GF-D8 (cell line): ENCODE measurements at places on chromosomes 12 and 14.

DNA sequence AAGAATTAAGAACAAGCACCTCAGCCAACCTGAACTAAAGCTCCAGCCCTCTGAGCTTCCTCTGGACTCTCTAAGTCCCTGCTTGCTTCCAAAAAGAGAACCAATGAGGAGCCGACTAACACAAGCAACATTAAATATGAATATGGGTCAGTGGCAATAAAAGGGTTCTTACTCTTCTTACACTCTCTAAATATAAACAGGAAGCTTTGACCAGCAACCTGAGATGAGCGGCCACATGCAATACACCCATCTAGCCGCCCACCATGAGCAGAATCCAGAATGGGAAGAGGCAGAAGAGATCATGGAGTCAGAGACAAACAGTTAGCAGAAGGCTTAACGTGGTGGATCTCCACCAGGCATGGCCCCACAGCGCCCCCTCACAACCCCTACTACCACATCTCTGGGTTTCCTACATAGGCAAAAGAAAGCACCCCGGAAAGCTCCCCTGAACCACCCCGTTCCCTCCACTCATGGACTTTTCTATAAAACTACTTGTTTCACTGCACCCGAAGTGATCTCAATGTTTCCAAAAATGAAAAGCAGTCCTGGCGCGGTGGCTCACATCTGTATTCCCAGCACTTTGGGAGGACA is 59.4 kb downstream of the TTC7B start:
- no peak for DNase-seq

GRCh38 chr12:132481771-132482745 is 7.9 kb upstream of the FBRSL1 start:
- no peak for DNase-seq

DNA sequence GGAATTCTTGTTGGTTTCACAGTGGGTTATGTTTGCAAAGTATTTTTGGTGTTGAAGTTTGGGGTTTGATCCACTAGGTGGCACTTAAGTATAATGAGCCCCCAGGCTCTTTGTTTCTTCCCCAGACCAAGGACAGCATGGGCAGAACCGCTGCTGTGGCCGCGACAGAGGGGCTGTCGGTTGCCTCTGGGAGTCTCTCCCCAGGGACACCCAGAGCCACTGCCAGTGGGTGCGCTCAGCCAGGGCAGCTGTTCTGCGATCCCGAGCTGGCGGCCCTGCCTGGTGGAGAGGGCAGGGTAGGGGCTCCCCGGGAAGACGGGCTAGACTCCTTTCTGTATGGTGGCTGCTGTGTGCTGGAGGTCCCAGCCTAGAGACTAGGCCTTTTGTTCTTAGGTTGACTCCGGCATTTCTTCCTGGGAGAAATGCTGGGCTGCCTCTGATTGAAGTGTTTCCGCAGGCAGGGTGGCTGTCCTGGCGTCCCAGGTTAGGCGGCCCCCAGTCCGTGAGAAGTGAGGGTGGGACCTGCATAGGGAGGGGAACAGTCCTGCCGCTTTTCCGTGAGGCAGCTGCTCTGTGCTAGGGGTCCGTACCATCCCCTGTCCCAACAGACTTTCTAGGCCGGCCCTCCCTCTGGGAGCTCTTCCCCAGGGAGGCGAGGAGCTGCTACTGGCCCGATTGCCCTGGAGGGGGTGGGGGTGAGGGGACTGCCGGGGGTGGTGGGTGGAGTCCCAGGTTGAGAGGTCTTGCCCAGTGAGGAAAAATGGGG is 253.1 kb upstream of the PELI2 start:
- no peak for DNase-seq

DNA sequence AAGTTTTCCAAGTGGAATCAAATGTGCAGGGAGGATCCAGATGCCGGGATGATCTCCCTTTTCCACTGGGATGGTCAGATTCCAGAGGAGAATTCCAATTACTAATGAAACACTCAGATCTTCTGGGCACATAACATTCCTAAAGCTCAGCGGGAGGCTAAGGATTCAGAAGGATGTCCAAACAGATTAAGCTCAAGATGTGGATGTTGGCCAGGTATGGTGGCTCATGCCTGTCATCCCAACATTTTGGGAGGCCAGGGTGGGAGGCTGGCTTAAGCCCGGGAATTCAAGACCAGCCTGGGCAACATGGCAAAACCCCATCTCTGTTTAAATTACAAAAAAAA is 62.0 kb upstream of the PNMA1 start:
- DNase-seq: no peak

- DNase-seq: no peak
Observed at GRCh38 chr12:115319446-115320040, 635.6 kb upstream of the TBX3 start.

GRCh38 chr14:86055512-86056075 is 525.6 kb downstream of the FLRT2 start:
- no peak for DNase-seq

GRCh38 chr12:120495731-120496412 is at the start of gene DYNLL1:
TSS of gene DYNLL1 (plus strand) at chr12:120496113. CDS start at chr12:120496422, 309 bp downstream.
- peak; percentile 79 for DNase-seq

GRCh38 chr12:65765436-65765813 is 58.9 kb upstream of the HMGA2 start:
- DNase-seq: no peak

DNA sequence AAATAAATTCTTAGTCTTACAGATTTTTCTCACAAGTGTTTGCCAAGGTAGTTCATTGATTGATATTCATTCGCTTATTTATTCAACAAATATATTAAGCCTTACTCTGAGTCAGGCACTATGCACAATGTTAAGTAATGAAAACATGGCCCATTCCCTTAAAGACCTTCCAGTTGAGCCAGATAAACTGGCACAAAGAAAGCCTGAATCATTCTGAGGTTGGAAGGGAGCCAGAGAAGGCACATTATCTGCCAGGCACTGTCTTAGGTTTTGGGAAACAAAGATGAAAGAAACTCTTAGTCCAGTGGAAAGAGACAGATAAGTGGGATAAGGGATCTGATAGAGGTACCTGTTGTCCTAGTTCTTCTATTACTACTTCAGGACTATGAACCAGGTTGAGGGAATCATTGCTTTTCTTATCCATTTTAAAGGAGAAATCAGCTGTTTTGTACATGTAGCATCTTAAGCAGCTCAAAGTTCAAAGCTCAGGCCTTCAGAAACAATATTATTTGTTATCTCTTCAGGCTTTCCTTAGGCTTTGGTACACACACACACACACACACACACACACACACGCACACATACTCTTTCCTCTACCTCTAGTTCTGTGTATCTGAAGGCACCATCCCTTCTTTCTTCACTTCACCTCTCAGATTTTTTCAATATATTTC is 27.0 kb downstream of the PDE6H start:
- DNase-seq: no peak

DNA sequence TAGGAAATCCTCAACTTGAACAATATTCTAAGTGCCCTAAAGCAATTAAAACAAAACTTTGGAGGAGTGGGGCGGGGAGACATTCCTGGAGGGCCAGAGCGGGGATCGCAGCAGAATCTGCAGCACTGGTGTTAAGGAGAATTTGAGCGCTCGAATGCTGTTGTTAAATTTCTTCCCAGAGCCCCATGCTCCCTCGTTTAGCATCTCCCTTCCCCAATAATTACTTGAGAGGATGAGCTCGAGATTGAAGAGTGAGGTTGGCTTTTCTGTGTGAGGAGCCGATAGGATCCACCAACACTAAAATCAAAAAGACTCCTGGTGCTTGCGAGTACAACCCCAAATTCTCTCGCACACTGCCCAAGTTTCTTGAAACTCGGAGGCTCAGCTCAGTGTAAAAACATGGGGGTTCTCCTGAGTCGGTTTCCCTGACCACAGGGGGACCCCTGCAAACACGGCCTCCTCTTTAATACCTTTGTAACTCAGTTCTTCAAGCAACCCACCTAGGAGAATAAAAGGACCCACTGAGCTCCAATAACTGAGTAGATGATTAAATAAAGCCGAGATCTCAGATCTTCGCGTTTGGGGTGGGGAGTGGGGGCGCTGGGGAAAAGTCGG is 10.2 kb upstream of the FOXG1 start:
- DNase-seq: no peak

DNA sequence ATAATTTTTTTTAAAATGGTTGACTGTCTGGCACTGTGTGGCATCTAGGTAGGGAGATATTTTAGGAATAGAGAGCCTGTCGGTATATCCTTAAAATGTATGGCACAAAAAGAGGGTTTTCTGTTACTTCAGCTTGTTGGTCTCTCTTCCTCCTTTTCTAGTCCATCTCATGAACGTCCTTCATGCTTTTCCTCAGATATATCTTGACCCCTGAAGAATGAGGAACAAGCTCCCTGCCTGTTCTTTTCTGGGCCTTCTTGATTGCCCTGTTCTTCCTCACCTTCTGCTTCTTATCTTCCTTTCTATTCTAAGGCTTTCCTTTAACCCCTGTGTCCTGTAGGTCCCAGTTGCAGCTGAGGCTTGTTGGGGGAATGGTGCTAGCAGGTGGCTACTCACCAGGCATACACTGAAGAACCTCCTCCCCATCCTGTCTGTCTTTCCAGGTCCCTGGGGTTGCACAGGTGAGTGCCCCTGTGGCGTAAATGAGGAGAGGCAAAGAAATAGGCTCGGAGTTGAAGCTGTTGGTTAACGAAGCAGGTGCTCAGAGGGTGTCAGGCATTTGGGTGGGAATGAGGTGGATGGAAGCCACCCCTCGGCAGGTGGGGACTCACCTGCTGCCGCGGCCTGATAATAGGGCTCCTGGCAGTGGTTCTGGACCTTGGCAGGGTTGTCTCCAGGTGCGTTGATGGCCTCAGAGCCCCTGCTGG is 7.2 kb upstream of the C1R start:
- no peak for DNase-seq

DNA sequence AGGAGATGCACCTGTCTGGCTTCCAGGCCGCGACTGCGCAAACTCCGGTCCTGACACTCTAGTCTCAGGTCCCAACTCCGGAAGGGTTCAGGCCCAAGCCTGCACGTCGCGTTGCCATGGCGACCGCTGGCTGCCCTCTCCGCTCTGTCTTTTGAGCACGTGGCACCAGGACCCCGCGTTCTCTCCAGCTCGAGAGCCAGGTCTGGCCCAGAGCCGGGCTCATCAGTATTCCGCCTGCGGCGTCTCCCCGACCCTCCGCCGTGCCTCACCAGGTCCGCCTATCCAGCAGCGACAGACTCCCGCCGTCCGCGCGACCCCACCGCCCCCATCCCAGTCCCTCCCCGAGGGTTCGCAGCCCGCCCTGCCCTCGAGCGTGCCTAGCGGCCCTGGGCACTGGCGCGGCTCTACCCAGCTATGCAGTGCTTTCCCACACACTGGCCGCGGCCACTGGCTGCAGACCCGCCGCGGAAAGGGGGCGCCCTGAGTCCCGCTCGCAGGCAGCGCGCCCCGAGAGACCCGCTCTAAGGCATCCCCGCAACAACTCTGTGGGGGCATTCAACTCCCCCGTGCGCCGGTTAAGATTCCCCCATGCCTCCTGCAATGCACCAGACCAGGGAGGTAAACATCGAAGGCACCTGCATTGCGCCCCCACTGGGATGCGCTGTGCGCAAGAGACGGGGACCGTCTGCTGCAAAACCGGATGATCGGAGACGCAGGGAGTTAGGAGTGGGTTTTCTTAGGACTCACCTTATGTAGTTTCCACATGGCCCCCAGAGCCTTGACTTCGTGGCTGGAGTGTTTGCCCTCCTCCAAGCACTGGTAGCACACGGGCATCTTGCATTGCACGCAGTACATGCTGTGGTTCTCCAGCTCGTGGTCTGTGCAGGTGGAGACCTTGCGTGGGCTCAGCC is 1.3 kb downstream of the TRIM9 start:
- no peak for DNase-seq

DNA sequence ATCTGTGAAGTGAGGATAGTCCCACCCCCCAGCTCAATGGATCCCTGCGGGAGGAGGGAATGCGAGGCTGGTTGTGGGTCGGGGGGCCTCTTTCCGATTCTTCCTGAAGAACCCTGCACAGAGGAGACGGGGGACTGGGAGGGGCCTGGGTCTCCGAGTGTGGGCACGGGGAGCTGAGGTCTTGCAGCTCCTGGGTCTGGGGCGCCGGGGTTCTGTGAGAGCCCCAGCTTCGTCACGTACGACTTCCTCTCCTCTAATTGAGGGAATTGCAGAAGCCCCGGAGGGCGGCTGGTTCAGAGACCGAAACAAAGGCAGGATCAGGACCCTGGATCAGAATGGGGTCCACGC is 66.6 kb downstream of the DIO3 start:
- no peak for DNase-seq

DNA sequence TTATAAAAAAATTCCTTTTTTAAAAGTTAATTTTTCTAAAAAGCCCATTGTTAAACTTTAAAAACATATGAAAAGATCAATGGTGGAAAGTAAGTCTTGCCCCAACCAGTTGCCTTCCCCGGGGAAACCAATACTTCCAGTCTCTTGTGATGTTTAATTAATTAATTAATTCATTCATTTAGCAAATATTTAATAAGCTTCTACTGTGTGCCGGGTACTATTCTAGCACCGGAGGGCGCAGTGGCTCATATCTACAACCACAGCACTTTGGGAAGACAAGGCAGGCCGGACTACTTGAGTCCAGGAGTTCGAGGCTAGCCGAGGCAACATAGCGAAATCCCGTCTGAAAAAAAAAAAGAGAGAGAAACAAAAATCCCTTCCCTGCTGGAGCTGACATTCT is 87.4 kb downstream of the HECTD4 start:
- DNase-seq: no peak

- DNase-seq: no peak
Observed at GRCh38 chr12:109921982-109922381, 21.9 kb downstream of the TCHP start.

GRCh38 chr12:11884706-11885105 is 186.0 kb upstream of the BCL2L14 start:
- no peak for DNase-seq

- DNase-seq: no peak
Observed at GRCh38 chr12:112970391-112970790, 7.9 kb upstream of the OAS2 start.

DNA sequence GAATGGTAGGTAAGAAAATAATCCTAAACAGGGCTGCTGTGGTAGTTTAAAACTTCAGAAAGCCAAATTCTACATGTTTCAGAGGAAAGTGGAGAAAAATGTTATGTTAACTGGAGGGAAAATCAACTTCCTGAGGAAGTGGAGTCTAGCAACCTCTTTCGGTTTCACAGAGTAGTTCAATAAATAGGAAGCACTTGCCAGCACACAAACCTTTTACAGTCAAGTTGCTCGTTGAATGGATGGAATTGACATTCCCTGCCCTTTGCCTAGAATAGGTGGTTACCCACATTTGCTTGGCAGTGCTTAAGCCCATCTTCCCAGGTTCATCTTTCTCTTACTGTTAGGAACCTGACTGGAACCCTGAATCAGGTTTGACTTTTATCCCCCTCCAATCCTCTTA is 15.9 kb downstream of the ANKRD13A start:
- no peak for DNase-seq
